ENCODE measurements at places on chromosomes 11 and 22.
A peak's percentile ranks its signal among the peaks of the same experiment; 100 is the strongest.

GRCh38 chr11:83292709-83293456 lies 6.7 kb upstream of the CCDC90B start:
- DNase-seq: no peak

DNA sequence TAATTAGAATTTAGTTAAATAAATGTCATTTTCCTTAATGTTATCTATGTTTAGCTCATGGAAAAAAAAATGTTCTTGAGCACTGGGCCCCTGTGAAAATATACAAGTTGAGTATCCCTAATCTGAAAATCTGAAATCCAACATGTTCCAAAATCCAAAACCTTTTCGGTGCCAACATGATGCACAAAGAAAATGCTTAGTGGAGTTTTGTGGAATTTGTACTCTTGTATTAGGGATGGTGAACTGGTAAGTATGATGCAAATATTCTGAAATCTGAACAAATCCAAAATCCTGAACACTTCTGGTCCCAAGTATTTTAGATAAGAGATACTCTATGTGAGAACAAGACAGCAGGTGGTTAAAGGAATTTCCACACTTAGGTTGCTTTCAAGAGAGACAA lies 44.5 kb downstream of the TCP11L1 start:
- DNase-seq: no peak

- no peak for DNase-seq
Observed at GRCh38 chr22:44426981-44427380, 71.1 kb downstream of the RTL6 start.

- DNase-seq: no peak
Observed at GRCh38 chr11:86179646-86180064, 64.9 kb upstream of the EED start.

- DNase-seq: no peak
Observed at GRCh38 chr22:36136988-36137387, 23.6 kb downstream of the APOL3 start.

- DNase-seq: no peak
Observed at GRCh38 chr11:95751515-95751914, 38.1 kb downstream of the FAM76B start.

GRCh38 chr11:18011633-18012032 lies 1.2 kb downstream of the SERGEF start:
- DNase-seq: no peak

- DNase-seq: no peak
Observed at GRCh38 chr11:10450462-10451425, 4.3 kb upstream of the AMPD3 start.

DNA sequence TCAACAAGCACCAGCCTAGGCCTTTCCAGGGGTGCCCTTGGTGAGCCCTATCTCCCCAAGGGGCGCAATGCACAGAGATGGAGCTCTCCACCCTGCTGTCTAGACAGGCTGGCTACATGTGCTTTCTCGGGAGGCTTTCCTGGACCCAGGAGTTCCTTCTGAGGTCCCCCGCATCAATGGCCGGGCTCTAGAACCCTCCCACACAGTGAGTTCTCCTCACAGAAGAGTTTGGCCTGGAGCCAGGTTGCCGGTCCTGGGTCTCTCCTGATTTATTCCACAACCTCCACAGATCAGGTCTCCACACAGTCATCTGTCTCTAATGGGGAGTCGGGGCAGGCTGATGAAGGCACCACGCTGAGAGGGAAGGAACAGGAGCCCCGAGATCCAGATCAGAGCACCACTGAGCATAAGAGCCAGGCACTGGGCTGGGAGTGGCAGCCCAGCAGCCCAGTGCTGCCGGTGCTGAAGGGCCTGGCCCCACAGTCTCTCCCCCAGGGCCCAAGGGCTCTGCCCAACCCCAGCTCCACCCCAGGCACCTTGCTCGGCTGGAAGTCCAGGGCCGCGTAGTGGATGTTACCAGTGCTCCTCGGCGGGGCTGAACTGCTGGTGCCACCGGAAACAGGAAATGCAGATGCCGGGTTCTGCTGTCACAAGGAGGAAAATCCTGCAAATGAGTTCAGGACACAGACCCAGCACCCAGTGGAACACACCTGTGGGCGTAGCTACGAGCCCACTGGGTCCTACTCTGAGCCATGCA lies 44.7 kb downstream of the GAB4 start:
- DNase-seq: no peak

DNA sequence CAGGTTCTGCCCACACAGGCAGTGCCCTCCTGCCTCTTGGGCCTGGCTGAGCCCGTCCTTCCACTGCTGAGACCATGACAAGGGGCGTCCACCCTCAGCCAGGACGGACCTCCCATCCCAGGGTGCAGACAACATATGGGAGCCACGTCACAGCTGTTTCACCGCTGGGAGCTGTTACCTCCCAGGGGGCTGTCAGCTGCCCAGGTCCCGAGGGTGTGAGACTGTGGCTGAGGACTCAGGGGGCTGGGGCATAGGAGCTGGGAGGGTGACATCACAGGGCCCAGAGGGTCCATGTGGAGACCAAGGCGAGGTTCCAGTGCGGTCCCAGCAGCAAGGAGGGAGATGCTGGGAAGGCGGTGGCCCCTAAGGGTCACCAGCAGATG lies 17.9 kb upstream of the CTSD start:
- no peak for DNase-seq

DNA sequence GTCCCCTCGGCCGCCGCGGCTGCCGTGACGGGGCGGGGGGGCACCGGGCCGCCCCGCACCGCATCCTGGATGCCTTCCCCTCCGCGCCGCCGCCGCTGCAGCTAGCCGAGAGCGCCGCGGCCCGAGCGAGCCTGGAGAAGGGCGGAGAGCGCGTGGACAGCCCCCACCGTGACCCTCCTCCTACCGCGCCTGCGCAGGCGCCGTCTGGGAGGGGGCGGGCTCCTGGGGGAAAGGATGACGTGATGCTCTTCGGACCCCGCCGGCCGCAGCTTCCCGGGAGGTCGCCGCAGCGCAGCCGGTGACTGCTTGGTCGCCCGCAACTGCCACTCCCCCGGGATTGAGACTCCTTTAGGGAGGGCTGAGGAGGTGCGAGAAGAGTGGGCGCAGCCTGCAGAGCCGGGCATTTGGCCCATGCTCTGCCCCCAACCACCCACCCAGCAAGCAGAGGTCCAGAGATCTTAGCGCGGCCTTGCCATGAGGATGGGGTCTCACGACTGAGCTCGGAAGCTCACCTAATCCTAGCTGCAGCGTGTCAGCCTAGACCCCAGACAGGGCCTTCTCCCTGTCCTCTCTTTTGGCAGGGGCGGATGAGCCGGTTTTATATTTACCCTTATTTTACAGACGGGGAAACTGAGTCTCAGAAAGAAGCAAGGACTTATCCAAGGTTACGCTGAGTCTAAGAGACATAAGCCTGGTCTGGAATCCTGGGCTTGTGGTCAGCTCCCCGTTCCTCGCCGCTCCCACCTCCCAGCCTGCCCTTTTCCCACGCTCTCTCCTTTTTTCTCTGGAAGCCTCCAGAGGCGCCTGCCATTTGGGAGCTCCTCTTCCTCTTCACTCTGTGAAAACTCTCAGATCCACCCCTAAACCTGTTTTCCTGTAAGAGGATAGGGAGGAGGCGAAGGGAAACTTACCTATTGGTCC lies at the start of gene DENND5A:
Gene DENND5A (minus strand): TSS at position 140 of the 921 bp plus-strand sequence. CDS start 281 bp downstream, outside the sequence.
- DNase-seq: no peak

DNA sequence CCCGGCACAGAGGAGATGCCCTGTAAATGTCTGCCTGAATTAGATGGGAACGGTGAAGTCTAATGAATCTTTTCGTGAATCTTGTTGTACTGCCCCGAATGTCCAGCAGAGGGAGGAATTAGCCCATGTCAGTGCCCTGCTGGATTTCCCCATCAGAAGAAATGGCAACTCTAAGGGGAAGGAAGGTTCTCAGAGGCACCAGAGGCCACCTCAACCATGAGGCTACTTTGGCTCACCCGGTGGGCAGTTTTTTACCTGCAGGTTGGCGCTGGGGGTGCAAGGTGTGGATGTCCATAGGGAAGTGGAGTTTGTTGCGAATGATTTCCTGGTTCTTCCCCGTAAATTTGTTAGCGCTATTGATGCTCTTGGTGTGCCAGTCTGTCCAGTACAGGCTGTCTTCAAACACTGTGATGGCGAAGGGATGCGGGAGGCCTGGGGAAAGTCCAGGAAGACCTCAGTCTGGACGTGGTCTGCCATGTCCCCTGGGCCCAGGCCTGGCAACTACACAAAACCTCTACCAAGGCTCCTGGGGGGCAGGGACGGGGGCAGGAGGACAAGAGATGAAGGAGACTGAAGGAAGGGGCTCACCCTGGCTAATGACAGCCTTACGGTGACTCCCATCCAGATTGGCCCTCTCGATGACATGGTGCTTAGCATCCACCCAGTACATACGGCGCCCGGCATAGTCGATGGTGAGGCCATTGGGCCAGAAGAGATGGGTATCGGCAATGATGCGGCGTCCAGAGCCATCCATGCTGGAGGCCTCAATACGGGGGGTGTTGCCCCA lies 28.5 kb downstream of the LRP4 start:
- peak; percentile 54 for DNase-seq

- no peak for DNase-seq
Observed at GRCh38 chr11:31827455-31828206, 16.5 kb upstream of the PAX6 start.

DNA sequence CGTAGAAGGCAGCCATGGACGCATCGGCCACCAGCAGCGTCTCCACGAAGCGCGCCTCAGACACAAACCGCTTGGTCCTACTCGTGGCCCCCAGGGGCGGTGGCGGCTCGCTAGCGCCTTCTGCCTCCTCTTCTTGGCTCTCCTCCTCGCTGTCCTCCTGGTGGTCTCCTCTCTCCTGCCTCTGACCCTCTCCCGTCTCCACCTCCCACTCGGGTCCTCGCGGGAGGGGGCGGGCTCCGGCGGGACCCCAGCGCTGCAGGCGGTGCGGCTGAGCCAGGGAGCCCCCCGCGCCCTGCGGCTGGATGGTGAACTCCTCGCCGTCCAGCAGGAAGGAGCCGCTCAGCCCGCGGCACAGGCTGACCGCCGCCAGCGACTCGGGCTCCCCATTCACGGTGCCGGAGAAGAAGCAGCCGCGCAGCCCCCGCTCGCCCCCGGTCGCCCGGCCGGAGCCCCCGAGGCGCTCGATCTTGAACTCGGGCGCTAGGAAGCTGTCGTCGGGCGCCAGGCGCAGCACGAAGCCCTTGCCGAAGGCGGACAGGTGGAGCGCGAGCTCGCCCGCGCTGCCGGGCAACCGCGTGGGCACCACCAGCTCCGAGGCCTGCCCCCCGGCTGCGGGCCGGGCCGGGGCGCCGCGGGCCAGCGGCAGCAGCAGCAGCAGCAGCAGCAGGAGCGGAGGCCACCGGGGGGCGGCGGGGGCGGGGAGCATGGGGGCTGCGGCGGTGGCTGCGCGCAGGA lies 661 bp downstream of the ADAMTS8 start:
- no peak for DNase-seq

GRCh38 chr22:47750086-47750485 lies 987.6 kb downstream of the TBC1D22A start:
- no peak for DNase-seq

DNA sequence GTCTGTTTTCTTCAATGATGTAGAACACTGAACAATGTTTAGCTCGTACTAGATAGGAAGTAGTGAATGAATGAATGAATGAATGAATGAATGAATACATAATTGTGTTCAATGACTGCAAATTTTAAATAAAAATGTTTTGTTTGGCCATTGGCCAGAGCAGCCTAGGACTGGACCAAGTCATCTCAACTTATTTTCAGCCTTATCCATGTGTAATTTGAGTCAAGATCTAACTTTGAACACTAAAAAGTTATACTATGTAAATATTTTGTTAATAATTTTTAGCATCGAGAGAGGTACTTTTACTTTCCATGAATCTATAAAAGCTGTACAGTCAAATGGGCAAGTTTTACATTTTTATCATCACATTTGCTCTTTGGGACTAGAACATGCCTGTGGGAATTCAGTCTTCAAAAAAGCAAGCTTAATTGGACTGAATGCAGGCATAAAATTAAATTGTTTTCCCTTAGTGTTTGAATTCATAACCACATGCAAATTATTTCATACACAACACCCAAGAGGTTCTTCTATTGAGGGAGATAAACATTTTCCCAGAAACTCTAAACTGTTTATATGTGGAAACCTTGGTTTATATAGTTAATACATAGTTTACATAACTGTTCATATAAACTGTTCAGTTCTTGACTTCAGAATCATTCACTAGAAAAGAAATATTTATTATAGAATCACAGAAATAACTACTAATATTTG lies 222.1 kb upstream of the ANO3 start:
- no peak for DNase-seq

DNA sequence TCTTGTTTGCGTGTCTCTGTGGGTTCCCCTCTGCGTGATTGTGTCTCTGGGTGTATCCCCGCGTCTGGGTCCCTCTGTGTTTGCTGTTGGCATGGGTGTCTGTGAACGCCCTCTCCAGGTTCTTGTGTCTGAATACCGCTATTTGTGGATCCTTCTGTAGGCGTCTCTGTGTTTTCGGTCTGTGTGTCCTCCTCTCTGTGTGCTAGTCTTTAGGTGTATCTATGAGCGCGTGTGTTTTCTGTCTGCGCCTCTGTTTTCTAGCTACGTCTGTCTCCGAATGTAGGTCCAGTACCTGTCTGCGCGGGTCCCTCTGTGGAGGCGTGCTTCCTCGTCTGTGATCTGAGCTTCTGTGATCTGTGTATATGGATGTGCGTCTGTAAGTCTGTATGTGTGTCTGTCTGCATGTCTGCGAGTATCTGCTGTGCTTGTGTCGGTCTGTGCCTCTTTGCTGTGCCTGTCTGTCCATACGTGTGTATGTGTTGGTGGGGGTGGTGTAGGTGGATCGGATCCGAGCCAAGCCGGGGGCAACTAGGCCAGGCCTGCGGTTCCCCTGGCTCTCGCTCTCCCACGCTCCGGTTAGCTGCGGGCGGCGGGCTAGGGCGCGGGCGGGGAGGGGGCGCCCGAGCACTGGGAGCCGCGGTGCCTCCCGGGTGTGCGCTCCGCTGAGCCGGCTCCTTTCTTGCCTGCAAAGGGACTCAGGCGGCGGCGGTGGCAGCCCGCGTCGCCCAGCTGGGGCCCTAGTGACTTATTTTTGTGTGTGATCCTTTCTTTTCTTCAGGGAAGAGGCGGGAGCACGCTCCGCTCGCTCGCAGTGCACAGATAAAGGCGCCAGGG lies 105.3 kb upstream of the E2F8 start:
- DNase-seq: no peak

Data from stimulated activated CD8-positive, alpha-beta memory T cell treated with anti-CD3 and anti-CD28 coated beads, Interleukin-4, amount 100 ng/mL, for 1 hour (primary cell).